Urinary bladder (tissue), 4 donors: ENCODE measurements at places on chromosomes 3 and 15. TPM values are rescaled to one million over a fixed set of nuclear protein-coding genes. Genes with fewer than 3 reads are reported as not detected.

The BCHE gene
- total RNA-seq = 174 TPM

The WDR93 gene
- not detected for total RNA-seq

The DPPA2 gene
- not detected for total RNA-seq

The KNG1 gene
- total RNA-seq = not detected
